ENCODE measurements at places on chromosomes 16 and 17. TPM values are rescaled to one million over a fixed set of nuclear protein-coding genes. Genes with fewer than 3 reads are reported as not detected.

Gene PPP1R1B
- 6.7 TPM for total RNA-seq

Gene TBC1D3K
- not detected for total RNA-seq

Gene FBXW10
- total RNA-seq, result not detected

Gene TRIM72
- total RNA-seq, result 0.04 TPM

DNA sequence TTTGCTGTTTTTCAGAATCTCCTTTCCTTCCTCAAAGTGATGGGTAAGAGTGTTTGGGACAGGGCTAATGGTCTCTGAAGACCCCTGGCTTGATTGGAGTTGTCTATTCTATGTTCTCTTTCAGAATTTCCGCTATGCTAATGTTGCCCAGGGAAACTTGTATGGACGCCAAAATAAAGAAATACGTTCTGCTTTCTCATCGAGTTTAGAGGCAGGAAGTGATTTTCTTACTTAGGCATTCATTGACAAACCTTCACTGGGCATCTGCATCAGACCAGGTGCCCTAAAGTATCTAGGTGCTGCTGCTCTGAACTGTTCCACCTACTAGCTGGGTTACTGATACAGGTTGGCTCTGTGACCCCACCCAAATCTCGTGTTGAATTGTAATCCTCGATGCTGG is 787.9 kb upstream of the EEF2KMT start:
- DNase-seq, result no peak

DNA sequence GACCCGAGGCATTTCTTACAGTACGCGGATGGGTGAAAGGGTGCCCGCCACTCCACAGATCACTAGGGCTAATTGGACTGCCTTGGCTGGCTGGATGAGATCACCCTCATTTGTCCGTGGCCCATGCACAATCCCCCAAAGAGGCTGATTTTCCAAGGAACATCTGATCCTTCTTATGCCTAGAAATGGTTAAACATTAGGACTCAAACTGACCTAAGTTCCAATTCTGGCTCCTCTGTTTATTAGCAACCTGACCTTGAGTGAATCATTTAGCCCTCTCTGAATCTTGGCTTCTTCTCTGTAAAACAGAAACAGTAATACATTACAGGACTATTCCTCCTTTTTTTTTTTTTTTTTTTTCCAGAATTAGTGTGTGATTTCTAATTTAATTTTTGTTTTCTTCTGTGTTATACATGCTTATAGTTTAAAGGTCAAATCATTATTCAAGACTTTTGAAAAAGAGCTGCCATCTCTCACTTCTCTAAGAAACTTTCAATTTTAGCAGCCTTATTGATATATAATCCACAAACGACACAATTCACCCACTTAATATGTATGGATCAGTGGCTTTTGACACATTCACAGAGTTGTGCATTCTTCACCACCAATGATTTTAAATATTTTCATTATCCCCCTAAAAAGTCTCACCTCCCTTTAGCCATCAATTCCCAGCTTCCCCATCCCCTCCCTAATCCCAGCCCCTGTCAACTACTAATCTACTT is 45.4 kb upstream of the TMEM132E start:
- no peak for DNase-seq

DNA sequence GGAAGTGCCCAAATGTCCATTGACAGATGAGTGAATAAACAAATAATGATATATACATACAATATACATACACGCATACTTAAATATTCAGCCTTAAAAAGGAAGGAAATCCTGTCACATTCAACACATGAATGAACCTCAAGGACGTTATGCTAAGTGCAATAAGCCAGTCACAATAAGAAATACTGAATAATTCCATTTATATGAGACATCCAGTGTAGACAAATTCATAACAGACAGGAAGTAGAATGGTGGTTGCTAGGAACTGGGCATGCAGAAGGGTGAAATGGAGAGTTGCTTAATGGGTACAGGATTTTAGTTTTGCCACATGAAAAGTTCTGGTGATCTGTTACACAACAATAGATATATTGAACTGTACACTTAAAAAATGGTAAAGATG is 8.8 kb upstream of the ITGB4 start:
- DNase-seq, result no peak

DNA sequence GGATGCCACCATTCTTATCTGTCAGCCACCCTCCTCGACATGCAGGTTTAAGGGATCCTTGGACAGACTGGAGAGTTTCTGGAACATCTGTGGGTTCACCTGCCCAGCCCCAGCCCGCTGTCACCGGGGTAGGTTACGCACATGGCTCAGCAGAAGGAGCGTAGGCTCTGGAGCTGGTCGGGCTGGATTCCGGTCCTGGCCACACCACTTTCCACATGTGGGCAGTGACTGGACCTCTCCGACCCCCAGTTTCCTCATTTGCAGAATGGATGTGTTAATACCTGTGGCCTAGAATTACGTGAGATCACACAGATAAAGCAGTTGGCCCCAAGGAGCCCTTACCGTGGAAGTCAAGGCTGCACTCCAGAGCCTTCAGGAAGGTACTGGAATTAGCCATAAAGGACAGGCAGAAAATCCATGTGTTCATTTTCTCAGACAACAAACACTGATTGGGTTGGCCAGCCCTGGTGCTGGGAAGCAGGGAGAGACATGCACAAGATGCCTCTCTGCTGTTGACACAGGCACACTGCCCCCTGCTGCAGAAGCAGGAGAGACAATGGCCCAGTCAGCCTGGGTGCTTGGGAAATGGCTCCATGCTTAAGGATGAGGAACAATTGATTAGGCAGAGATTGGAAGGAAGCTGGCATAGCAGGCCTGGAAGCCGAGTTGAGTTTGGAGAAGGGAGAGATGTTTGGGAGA is 58.8 kb downstream of the SF3B3 start:
- DNase-seq, result no peak

DNA sequence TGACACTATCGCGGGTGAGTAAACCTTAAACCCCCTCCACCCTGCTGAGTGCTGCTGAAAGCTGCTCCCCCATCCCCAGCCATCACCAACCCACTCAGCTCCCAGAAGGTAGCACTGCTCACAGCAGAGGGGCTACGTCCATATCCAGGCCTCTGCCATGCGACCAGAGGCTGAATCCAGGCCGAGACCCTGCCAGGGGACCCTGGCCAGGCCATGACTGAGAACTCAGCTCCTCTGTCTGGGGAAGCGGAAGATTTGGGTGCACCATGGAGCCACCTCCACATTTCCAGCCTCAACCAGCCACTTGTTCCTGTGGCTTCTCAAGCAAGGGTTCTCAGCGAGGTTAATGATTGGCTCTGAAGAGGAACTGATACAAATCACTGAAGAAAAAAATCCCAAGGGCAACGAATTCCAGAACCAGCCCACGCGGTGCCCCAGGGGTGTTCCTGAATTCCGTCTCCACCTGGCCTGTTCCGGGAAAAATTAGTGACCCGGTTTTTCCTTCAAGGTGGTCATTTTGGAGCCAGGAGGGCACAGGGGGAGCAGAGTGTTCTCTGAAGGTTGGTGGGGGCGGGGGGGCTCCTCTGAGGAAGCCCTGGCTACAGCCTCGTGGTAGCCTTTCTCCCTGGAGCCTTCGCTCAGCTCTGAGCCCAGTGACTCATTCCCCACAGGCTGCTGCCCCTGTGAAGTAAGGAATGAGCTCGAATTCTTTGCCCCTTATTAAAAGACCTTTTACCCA is 9.3 kb upstream of the SLC16A5 start:
- no peak for DNase-seq

DNA sequence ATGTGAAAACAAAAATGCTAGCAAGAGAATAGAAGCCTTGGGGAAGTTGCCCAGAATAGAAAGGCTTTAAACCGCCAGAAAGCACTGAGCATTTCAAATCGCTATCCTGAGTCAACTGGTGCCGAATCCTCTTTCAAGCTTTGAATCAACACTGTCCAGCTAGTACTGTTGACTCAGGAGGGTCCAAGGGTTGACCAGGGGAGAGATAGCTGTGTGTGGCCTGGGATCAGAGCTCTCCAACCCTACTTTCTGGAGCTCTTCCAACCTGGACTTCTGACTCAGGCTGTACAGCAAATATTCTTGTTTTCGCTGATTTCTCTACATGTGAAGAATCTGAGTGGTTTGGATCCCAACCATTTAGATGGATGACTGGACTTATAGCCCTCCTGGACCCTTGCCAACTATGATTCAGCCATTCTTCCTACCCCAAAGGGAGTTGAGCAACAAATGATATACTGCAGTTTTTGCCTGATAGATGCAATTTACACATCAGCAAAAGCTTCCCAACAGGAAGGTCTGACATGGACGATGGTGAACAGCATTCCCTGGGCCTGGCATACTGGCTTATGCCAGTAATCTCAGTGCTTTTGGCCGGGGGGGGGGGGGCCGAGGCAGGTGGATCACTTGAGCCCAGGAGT is 154.0 kb upstream of the SDK2 start:
- no peak for DNase-seq

Measured in right atrium auricular region (tissue), 2 donors.